ENCODE measurements at places on chromosomes 12 and 14.

DNA sequence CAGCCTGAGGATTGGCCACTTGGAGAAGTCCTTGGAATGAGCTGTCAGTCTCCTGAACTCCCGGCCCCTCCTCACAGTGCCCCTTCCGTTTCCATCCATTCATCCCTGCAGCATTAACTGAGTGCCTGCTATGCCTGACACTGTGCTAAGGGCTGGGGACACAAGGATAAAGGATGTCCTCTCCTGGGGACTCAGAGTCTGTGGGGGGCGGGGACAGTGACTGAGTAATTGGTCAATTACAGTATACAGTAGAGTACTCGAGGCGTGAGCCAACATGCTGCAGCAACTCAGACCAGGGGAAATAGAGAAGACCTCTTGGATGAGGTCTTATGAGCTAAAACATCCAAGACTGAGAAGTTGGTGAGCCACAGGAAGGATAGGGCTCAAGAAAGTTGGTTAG lies 43.4 kb upstream of the PWP1 start:
- DNase-seq: no peak

GRCh38 chr12:5173511-5174011 lies 129.9 kb downstream of the KCNA5 start:
- DNase-seq: no peak

DNA sequence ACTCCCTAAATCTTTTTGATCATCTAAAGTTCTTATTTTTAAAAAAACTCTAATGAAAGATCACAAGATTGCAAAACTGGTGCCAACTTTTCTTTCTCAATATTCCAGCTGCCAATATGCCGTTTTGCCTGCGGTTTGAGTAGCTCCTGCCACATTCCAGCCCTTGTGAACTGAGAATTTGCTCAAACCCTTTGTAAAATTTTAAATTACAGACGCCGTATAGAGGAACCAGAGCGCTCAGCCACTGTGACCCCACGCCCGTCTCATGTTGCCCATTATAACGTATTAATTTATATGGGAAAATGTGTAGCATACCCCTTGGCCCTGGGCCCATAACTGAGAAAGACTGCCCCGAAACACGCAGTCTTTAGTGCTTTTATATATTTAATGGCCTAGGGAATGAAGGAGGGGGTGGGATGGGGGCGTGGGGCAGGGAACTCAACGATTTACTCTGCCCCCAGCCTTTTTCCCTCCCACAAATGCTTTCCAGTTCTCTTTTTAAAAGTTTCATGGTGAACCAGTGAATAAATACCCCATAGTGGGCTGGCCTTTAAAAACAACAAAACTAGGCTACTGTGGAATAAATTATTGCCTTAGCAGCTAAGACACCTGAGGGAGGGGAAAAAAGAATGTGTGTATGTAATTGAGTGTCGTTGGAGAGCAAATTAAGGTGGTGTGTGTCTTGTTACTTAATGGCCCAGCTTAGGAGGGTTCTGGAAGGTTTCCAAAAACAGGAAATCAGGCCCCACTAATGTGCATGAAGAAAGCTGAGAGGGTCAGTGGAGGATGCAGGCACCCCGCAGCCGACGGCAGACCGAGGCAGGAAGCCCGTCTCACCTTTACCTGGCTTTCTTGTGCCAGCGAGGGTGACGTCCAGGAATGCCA lies 45.7 kb upstream of the RFLNA start:
- no peak for DNase-seq

DNA sequence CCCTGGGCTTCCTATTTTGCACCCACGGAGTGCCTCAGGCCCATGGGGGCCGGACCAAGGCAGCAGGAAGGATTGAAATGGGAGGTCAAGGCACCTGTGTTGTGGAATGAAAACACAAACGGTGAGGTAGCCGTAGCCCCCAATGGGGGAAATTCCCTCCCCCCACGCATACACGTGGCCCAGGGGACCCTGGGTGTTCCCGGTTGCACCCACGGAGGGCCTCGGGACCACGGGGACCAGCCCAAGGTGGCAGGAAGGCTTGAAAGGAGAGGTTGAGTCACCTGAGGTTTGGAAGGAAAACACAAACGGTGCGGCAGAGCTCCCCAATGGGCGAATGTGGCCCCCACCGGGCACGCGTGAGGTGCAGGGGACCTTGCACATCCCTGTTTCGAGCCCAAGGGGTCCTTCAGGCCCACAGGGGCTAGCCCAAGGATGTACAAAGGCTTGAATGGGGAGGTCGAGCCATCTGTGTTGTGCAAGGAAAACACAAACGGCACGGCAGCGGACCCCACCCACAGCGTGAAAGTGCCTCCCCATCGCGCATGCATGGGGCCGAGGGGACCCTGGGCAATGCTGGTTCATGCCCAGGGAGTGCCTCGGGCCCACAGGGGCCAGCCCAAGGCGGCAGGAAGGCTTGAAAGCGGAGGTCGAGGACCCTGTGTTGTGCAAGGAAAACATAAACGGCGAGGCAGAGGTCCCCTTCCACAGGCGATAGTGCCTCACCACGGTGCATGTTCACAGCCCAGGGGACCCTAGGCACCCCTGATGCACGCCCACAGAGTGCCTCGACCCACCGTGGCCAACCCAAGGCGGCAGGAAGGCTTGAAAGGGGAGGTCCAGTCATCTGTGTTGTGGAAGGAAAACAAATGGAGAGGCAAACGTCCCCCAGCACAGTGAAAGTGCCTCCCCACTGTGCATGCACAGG lies 376.7 kb downstream of the ALG10 start:
- DNase-seq: no peak

- no peak for DNase-seq
Measured at GRCh38 chr12:11669348-11669747, 19.9 kb downstream of the ETV6 start.

- no peak for DNase-seq
Measured at GRCh38 chr12:32265951-32266350, 133.4 kb upstream of the FGD4 start.

DNA sequence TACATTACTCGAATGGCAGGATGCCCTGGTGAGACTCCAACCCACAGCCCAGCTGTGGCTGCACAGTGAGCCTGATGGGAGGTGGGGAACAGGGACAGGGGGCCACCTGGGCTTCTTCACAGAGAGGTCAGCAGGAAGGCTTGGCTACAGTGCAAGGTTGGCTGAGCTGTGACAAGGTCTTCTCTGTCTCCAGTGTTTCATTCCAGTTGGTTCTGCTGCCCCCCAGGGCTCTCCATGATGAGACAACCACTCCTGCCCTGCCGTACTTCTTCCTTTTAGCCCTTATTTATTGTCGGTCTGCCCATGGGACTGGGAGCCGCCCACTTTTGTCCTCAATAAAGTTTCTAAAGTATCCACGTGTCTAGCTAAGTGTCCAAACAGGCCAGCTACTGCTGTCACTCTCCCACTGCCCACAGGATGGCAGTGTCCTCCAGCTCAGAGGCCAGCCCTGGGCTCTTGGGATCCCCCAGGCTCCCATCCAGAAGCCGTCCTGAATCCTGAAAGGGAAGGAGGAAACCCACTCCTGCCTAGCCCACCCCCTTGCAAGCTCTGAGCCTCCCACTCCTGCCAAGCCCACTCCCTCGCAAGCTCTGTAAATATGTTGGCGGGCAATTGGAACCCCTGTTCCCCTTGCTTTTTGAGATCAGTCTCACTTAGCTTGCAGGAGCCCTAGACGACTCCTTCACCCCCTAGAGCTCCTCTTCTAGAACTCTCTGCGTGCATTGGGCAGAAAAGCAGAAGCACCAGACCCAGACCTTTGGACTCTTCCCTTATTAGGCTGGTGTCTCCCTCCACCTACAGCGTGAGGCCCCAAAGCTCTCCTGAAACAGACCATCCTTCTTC lies 5.4 kb downstream of the C1QL4 start:
- DNase-seq: peak; percentile 96

GRCh38 chr12:56916296-56916995 lies 17.8 kb downstream of the SDR9C7 start:
- no peak for DNase-seq

DNA sequence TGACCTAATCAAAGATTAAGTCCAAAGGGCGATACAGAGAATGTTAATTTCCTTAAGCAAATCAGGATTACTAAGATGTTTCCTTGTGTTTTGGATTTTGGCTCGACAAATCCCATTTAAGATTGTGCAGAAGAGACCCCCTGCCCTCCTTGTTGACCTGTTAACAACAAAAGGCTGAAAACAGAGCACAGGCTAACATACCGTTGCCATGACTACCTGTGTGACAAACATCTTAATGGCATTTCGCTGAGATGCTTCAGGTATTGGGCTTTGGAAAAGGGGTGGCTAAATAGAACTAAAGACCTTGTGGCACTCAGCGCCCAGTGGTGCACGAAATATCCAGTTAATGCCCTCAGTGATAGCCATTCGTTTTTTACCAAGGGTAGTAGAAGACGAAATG lies 1532.3 kb upstream of the TMEM132C start:
- no peak for DNase-seq

DNA sequence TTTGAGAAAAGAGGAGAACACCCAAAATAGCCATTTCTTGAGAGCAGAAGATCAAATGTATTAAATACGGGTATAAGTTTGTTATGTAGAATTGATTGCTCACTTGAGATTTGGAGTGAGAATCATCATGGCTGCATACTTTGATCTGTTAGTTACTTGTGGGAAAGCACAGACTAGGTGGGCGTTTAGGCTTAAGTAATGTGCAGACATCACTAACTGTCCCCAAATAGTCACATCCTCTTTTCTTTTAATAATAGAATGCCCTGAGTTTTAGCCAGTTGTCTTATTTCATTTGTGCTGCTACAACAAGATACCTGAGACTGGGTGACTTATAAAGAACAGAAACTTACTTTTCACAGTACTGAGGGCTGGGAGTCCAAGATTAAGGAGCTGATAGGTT lies 14.3 kb upstream of the GTF2A1 start:
- no peak for DNase-seq

GRCh38 chr12:101596172-101596571 lies 1.4 kb downstream of the MYBPC1 start:
- DNase-seq: no peak

- no peak for DNase-seq
Measured at GRCh38 chr12:41512497-41512896, 324.4 kb downstream of the PDZRN4 start.

DNA sequence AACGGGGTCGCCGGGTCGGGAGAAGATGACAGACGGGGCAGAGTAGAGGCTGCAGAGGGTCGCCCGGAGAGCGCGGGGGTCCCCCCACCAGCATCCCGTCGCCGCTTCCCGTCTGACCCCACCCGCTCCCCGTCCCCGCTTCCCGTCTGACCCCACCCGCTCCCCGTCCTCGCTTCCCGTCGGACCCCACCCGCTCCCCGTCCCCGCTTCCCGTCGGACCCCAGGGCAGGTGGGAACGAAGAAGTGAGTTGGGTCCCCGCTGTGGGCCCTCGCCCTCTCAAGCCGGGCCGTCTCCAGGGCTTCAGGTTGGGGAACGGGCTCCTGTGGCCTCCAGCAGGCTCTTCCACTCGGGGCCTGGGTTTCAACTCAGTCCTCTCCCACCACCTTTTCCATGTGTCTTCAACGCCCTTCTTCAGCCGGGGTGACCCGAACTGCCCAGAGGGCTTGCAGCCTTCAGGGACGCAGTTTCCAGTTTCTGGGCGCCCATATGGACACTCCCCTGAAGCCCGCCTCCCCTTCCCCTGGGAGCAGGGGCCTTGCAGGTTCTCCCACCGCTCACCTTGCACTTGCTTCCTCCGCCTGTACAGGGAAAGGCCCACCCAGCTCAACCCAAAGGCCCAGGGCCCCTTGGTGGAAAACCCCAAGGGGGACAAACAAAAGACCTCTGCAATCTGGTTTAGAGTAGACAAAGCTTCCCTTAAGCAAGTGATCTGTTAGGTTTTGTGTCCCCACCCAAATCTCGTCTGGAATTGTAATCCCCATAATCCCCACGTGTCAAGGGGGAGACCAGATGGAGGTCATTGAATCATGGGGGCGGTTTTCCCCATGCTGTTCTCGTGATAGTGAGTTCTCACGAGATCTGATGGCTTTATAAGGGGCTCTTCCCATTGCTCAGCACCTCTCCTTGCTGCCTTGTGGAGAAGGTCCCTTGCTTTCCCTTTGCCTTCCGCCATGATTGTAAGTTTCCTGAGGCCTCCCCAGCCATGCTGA lies 66.5 kb downstream of the TNFAIP2 start:
- no peak for DNase-seq

GRCh38 chr14:51676549-51676948 lies 24.8 kb downstream of the FRMD6 start:
- no peak for DNase-seq

DNA sequence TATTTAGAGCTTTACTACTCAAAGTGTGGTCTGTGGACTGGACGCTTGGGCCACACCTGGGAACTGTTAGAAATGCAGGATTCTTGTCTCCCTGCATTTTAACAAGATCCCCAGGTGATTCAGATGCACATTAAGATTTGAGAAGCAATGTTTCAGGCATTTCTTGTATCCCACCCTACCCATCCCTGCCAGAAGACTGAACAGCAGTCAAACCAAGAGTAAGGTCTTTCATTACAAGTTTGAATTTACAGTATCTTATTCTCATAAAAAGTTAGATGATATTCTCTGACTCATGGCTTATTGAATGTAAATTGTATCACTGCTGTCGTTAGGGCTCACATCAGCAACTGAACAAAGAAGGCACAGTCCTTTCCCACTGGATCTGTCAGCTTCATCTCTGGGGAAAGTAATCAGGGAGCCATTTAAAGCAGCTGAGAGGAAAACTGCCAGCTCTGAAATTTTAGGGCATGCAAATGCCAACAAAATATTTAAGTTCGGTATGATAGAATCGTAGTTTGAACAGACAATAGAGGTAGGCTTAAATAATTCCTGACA lies 141.1 kb downstream of the AKAP6 start:
- DNase-seq: no peak

DNA sequence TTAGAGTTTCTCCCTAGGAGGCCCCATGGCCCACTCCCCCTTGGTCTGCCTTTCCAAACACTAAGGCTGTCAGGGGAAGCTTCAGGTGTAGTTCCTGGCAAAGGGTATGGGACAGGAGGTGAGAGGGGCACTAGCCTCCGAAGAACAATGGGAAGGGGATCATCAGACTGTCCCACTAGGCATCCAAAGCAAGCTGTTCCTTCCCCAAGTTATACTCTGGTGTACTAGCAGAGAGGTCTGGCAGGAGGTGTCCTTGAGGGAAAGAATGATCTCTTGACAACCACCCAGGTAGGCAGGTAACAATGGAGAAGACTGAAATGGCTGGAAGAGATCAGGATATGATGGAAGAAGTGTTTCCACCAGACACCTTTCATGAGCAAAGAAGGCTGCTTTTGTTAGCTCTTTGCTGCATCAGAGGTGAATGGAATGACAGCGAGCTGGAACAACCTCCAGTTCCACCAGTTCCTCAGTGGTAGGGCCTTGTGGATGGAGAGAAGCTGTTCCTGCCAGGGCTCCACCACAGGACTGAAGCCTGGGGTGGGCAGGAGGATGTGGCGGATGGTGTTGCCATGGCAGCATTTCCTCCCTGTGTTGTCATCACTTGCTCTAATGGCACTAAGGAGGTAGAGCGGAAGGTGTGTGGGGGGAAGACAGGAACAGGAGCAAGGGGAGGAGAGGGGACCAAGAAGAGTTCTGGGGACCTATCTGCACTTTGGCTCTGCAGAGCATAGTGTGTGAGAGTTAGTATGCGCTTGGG lies 2.3 kb upstream of the AGAP2 start:
- no peak for DNase-seq

GRCh38 chr12:93968536-93969285 lies 179.7 kb upstream of the PLXNC1 start:
- no peak for DNase-seq
